ENCODE measurements at places on chromosomes 5 and 9.
A peak's percentile ranks its signal among the peaks of the same experiment; 100 is the strongest.

DNA sequence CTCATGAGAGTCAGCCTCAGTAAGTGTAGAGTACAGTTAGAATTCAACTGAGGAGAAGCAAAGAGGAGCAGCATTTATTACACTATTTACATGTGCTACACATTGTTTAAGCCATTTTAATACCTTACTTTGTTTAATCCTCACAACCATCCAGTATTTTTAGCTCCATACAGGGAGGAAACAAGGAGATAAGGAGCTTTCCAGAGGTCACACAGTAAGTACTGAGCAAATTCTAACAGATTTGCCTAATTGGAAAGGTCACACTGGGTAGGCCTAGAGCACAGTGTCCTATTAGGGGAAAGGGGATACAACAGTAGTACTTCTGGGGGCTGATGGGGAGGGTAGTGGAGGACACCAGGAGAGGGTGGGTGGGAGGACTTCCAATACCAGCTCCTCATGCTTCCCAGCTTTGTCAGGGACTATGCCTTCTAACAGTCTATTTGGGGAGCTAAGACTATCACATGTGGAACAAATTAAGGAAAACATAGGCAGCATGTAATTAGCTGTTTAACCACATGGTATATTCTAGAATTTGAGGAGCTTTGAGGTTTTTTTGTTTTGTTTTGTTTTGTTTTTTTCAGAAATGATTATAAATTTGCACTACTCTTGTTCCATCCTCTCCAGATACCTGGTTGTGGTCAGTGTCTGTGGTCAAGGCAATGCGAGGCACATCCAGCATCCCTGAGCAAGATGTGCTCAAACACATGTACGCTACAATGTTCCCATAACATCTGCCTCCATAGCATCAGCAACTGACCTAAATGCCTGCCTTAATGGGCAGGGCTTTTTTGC lies 96.0 kb upstream of the SLC12A2 start:
- no peak for DNase-seq

DNA sequence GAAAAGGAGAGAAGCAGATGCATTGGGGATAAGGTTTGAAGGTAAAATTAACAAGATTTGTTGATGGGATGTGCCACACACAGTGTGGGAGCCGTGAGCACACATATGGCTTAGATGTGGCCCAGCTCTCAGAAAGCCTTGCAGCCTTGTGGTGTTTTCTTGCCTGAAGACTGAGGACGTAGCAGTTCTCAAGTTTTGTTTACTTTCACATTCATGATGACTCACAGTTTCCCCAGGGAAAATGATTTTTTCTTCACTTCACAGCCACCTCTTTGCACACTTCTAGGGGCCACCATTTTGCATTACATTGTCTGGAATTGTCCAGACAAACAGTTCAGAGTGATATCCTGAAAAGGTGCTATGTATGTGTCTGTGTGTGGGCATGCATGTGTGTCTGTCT lies 126.2 kb downstream of the BASP1 start:
- DNase-seq = peak; percentile 30

DNA sequence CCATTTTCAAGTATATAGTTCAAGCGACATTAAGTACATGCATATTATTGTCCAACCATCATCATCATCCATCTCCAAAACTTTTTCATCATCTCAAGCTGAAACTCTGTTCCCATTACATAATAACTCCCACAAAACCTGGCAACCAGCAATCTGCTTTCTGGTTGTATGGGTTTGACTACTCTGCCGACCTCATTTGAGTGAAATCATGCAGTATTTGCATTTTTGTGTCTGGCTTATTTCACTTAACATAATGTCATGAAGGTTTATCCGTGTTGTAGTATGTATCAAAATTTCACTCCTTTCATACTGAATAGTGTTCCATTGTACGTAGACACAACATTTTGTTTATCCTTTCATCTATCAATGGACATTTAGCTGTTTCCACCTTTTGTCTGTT lies 74.8 kb downstream of the SGCD start:
- no peak for DNase-seq

GRCh38 chr5:169706071-169706470 lies 69.0 kb downstream of the DOCK2 start:
- no peak for DNase-seq

DNA sequence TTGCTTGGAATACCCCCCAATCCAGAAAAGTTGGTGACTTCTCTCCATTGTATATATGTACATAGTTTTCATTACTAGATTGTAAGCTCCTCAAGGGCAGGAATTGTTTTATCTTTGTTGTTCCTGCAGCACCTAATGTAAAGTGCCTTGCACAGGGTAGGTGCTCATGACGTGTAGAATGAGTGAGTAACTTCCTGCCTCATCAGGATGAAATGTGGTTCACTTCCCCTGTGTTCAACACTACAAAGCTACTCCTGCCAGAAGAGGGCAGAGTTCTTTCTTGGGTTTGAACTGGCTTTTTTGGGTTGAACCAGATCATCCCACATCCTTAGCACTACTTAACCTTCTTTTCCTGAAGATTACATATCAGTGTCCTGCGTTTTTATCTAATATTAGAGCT lies 23.9 kb downstream of the GTF3C4 start:
- DNase-seq = peak; percentile 5

GRCh38 chr5:38932854-38933408 lies 87.1 kb downstream of the OSMR start:
- no peak for DNase-seq

- no peak for DNase-seq
Measured at GRCh38 chr5:179296150-179296821, 49.0 kb downstream of the ADAMTS2 start.

DNA sequence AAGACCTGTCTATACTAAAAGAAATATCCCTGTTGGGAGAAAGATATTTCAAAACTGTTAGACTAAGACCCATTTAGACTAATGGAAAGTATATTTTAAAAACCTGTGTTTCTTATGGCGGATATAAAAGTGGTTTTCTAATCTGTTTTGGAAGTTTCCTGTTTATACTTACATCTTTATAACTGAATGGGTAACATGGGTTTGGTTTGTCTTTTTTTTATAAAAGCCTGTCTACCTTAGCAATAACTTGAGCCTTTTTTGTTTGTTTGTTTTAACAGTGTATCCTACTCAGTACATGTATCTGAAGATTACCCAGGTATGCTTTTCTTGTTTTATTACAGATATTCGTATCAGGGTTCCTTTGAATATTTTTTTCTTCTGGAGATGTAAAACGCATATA lies 83.4 kb downstream of the PARP8 start:
- DNase-seq = no peak

- DNase-seq = no peak
Measured at GRCh38 chr5:44987026-44987425, 178.3 kb downstream of the MRPS30 start.

- no peak for DNase-seq
Measured at GRCh38 chr9:16238623-16239138, 631.8 kb downstream of the BNC2 start.

DNA sequence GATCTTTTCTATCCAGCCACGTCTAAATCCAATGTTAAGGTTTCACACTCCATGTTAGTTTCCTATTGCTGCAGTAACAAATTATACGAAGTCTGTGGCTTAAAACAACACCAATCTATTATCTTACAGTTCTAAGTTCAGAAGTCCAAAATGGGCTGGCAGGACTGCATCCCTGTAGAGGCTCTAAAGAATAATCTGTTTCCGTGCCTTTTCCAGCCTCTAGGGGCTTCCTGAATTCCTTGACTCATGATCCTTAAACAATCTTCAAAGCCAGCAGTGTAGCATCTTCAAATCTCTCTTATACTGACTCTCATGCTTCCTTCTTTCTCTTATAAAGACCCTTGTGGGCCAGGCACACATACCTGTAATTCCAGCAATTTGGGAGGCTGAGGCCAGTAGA lies 6.8 kb downstream of the PLGRKT start:
- DNase-seq = no peak

DNA sequence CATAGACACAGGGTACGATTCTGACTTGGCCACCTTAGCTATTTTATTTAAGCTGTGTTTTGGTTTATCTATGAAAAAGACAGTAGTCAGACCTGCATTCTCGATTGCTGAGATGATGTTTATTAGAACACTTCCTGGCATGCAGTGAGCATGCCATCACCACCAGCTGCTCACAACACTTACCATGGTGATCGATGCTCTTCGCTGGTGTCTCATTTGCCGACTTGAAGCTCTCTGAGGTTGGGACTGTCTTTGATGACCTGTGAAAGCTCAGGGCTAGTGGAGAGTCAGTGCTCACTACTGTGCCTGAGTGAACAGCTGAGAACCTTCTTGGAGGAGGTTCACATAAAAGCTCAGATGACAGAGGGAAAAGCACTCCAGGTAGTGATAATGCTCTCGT lies 4.4 kb upstream of the C9orf153 start:
- no peak for DNase-seq

DNA sequence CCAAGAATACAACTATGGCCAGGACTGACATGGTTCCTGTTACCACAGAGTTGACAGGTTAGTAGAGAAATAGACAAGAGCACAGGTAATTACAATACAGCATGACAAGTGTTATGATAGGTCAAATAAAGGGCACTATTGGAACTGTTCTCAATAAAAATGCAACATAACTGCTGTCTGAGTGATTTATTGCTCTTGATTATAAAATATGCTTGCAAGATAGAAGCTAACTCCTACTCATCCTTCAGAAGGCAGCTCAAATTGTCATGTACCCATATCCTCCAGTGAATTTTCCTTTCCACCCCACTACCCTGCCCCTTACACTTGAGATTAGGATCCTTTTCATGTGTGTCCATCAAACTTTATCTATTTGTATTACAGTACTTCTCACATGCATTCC lies 35.1 kb upstream of the ATG10 start:
- DNase-seq = no peak

DNA sequence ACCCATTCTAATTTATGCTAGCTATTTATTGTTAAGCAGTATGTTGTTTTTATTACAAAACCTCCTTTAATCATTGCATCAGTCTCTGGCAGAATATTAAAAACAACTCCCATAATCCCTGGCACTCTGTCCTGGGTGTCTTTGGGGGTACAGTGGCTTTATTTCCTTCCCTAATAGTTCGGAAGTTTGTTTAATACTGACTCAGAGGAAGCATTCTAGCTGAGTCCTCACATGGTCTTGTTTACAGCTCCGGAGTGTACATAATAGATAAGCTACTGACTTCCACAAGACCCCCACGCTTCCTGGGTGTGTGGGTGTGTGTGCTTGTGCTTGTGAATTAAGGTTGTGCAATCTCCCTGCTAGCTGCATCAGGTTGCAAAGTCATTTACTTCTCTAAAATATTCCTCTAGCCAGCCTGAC lies 149.8 kb upstream of the CDKN2B start:
- DNase-seq = no peak

- DNase-seq = no peak
Measured at GRCh38 chr9:114302727-114303126, 20.2 kb upstream of the ORM1 start.

GRCh38 chr5:168831383-168831782 lies 252.2 kb upstream of the PANK3 start:
- DNase-seq = no peak

DNA sequence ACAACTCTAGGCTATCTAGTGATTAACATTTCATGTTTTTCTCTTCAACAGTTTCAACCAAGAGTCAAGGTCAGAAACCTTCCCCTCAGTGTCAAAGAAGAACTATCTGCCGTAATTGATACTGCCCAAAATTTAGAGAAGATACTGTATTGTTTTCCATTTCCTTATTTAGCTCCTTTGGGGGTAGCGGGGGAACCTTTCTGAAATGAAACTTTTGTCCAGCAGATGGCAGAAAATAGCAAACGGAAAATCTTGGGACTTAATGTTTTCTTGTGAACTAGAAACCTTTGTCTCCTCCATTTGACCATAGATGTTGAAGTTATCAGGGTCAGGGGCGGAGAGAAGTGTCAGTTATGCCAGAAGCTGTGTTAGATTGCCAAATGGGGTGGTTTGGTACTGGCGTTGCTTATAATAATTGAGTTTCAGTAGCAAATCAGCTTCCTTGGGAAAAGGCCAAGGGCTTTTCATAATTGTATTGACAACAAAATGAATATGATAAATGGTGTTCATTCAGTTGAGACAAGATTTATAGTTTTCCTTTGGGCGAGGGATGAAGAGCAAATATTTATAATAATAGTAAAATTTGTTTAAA lies 101.7 kb upstream of the TLX3 start:
- peak; percentile 6 for DNase-seq

DNA sequence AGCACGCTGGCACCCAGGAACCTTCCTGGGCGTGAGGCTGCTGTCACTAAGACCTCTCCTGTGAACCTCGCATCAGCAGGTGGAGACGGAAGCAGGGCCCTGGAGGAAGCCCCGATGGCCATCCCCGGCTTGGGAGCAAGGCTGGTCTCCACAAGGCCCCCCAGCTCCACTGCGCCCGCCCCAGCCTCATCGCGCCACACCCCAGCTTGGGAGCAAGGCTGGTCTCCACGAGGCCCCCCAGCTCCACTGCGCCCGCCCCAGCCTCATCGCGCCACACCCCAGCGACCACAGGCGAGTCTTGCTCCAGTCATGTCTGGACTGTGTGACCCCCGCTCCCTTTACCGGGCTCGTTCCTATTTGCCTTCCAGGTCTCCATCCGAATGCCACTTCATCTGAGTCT lies 11.0 kb downstream of the QSOX2 start:
- no peak for DNase-seq

Measured in germinal center (tissue), 1 donor.